ENCODE measurements at places on chromosomes 6 and 20.

DNA sequence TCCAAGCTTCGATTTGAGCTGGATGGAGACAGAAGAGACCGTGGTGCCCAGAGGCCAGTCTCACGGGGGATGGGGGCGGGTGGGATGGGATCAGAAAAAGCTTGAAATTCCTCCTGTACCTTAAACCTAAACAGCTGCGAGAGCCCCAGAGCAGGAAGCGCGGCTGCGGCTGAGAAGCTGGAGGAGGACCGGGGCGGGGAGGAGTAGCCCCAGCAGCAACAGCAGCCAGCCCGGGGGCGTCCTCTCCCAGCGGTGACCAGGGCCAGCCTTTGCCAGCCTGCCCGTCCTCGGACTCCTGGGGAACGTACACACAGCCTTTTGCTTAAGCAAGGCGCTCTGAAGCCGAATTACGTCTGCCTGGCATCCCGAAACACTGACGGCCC, 17.4 kb upstream of the PRDM13 start:
- no peak for DNase-seq

DNA sequence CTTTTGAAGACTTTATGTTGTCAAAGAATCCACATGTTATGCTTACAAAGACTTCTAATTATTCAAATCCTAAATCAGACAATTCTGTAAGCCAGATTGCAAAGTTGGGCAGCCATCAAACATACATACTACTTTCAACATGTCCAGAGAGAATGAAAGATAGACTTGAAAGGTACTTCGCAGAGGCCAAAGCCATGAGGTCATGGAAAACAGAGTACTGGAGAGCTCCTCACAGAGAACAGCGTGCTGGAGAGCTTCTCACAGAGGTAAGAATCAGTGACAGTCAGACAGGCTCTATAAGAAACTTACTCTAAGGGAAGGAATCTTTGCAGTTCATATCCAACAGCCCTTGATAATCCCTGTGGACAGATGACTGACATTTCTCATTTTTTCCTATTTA, 400.2 kb downstream of the GJA1 start:
- DNase-seq: no peak

DNA sequence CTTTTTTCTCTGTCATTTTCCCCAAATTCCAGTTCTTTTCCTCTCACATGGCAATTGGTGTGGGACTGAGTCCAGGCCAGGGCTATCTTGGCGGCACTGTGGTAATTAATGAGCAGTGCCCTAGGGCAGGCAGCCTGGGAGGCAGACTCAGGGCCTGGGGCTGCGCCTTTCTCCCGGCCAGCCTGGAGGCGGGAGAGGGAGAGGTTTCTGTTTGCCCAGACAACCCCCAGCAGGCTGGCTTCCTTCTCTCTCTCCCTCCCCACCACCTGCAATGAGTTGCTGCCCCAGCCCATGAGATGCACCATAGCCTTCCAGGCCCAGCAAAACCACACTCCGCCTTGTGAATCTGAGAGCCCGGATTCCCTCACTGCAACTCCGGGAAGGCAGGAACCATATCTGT, 15.1 kb upstream of the CCDC167 start:
- DNase-seq: no peak

- no peak for DNase-seq
These were observed 16.4 kb downstream of the NFATC2 start for GRCh38 chr20:51526106-51526470.

DNA sequence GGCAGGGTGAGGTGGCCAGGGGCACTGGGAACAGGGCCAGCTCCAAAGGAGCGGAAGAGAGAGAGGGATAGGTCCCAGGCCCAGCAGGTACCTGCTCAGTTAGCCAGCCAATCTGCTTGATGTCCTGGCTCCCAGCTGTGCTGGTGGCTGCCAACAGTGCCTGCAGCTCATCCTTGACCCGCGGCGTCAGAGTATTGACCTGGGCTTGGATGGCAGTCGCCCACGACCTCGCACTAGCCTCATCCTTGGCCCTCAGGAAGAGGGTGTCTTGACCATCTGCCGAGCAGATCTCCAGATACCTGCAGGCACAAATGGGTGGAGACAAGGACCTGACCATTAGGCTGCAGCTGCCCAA, 11.1 kb upstream of the CDK5RAP1 start:
- no peak for DNase-seq

- DNase-seq: no peak
These were observed 119.2 kb upstream of the ASCC3 start for GRCh38 chr6:101000341-101000740.

DNA sequence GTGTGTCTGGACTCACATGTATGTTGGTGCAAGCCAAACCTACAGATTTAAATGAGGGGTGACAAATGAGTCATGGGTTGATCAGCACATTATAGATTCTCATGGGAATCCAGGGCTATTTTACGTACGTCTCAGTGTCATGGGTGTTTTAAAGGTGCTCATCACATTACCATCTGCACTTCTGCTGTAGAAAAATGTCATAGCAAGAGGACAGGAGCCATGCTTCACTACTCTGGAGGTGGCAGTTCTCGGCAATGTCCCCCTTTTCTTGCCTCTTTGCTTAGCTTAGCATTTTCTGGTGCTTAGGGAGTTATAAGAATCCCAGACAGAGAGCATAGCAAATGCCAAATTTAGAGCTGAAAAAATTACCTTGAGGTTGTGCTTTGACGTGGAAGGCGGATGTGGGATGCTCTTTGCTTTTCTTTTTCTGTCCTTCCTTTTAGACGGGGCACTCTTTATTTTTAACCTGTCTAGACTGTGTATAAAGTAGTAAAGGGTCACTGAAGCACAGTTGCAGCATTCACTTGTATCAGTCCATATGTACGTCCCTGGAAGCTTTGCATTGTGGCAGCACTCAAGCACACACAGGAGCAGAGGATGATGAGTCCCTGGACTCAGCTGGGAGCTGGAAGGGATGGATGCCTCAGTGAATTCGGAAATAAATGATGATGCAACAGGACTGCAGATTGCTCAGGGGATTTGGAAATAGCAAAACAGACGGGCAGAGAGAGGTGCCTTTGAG, 139.7 kb downstream of the SYNDIG1 start:
- DNase-seq: no peak

GRCh38 chr6:49339096-49339495, 124.0 kb downstream of the MMUT start:
- DNase-seq: no peak

DNA sequence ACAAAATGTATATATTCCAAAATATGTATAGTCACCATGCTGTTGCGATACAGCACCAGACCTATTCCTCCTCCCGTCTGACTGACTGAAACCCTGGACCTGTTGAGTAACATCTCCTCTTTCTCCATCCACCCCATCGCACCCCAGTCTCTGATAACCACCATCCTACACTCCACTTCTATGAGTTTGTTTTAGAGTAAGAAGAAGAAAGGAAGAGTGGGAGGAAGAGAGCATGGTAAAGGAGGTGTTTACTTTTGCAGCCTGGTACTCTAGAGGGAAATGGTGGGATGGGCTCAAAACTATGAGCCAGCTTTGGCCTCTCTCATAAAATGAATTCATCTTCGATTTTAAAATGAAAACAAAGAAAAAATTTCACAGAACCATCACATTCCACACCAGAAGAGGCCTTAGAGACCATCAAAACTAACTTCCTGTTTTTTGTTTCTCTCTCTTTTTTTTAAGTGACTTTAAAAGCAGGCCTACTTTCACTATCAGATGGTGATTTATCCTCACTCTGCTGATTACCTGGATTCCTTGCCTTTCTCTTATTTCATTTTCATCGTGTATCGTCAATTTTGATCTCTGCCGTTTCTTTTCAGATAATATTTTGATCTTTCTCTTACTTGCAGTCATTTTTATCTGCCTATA, 16.8 kb upstream of the FUCA2 start:
- no peak for DNase-seq

DNA sequence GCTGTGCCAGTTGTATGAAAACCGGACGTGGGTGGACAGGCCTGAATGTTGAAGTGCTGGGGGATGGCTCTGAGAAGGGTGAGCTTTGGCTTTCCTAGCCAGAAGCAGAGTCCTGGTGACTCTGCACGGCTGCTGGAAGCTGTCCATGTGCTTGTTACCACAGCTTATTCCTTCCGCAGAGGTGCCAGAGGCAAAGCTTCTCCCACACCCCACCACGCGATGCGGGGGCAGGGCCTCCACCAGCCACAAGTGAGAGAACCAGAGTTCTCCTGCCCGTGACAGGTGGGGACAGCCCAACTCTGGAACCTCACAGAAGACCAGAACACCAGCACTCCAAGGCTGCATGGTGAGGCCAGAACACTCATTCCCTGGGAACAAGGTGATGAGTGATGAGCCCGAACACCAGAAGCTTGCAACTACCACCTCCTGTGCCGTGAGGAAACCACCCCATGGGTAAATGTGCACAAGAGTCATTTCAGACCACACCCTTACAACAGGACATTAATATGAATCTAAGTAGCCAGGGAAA, 36.7 kb downstream of the JAG1 start:
- no peak for DNase-seq

- DNase-seq: no peak
These were observed 1.9 kb downstream of the EIF2S2 start for GRCh38 chr20:34110025-34110744.

DNA sequence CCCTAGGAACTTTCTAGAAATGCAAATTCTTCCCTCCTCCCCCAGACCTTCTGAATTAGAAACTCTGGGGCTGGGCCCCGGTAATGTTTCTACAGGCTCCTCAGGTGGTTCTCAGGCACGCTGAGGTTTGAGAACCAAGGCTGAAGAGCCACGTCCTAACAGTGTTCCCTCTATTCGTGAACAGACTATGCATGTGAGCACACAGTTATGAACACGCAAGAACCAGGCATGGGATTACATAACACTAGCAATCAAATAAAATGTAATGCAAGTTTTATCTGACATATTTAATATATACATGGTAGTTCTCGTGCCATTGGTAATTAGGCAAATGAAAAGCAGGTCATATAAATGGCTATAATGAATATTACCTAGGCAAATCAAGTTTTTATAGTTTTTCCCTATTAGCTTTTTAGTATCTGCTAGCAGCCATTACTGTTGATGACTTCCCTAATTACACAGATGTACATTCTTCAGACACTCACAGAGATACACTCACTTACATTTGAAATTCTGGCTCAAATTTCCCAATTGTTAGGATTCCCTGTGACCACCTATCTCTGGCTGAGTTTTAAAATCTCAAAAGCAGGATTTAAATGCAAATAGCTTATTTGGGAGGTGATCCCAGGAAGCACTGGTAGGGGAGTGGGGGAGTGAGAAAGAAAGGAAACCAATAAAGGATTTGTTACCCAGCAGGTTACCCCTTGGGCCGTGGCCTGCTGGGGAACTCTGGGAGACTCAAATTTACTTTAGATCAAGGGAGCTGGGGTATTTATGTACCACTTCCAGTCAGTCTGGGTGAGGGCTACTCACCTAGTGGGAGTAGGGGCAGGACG, 104.1 kb downstream of the TCP11 start:
- DNase-seq: no peak

DNA sequence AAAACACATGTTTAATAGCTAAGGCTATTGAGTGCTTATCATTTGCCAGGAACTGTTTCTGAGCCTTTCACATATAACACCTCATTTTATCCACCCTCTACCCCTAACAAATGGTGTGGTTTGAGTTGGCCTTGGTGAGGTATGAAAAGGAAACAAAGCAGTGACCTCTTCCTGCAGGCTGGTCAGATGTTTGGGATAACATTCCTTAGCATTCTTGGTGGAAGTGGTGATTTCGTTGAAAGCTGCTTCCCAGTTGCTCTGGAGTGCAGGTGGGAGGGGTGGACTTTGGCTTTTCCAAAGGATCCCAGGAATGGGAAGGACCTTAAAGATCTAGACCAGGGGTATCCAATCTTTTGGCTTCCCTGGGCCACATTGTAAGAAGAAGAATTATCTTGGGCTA, 41.3 kb downstream of the CARMIL1 start:
- DNase-seq: no peak

- no peak for DNase-seq
These were observed 480.0 kb upstream of the JAG1 start for GRCh38 chr20:11153819-11154218.

DNA sequence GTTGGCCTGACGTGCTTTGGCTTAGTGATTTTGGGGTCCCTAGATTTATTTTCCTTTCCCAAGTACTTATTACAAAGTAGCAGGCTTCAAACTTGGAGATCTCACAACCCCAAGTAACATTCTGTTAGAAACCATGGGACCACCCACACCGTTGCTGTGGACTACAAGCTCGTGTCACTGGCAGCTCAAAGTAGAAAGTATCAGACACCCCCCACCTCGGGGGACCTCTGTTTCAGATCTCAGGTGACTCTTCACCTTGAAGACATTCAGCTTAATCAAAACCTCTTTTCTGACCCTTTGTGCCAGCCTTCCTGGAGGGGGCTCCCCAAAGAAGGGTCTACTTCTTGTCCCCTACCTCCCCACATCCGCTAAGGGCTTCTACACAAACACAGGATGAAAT, 15.7 kb upstream of the MYT1 start:
- no peak for DNase-seq

GRCh38 chr6:135940616-135941167, 89.2 kb downstream of the PDE7B start:
- no peak for DNase-seq

DNA sequence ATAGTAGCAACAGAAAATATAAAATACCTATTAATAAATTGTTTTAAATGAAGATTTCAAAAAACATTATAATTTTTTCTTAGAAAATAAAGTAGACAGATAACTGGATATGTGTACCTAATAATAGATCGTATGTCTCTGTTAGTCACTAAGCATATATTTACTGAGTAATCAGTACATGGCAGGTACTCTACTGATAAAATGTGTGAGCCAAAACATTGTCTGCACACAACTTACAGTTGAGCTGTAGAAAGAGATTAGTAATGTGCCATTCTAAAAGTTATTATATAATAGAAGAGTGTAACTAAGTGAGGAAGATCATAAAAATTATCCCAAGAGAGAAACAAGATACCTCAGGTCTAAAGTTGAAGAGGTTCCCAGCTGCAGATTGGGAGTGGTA, 929.9 kb upstream of the EPHA7 start:
- no peak for DNase-seq

- no peak for DNase-seq
These were observed 8.2 kb upstream of the SIGLEC1 start for GRCh38 chr20:3720626-3721025.

DNA sequence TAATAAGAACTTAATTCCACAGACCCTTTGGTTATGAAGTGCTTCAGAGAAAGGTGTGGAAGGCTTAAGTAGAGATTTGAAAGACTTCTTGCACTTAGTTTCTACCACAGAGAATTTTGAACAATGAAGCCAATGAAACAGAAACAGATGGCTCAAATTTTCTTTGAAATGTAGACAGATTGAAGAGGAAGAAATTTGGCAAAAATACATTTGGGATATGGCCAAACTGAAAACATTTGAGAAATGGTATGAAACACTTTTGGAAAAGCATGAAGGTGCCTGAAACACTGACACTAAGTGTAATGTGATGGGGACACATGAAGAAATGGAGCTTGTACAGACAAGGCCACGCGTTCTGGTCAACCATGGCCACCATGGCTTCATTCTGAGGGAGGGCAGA, 272.4 kb upstream of the EXOC2 start:
- DNase-seq: no peak

Measured in activated naive CD8-positive, alpha-beta T cell treated with anti-CD3 and anti-CD28 coated beads for 36 hours (primary cell).